Right hindlimb (tissue), 1 donor: ENCODE measurements at places on chromosomes 12 and 14.

- DNase-seq, result no peak
Measured at GRCh38 chr14:103966631-103967030, 24.3 kb upstream of the RD3L start.

- DNase-seq, result no peak
Measured at GRCh38 chr12:107287436-107288413, 194.4 kb upstream of the CRY1 start.

- no peak for DNase-seq
Measured at GRCh38 chr12:90679674-90680073, 275.3 kb downstream of the CCER1 start.

DNA sequence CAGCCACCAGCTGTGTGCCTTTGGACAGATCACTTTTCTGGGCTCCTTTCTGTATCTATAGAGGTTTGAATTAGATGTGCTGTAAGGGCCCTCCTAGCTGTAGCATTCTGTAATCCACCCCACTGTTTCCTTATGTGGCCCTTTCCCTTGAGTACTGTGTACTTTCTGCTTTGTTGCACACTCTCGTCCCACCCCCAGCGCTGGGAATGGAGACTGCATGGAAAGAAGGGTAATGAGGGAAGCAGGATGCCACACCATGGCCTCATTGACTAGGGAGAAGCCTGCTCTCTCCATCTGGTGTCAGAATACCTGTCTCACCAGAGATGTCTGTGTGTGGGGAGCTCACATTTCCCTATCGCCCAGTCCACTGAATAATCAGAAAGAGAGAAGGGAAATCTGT lies 13.6 kb upstream of the GALNT16 start:
- DNase-seq, result no peak

GRCh38 chr12:110262442-110263388 lies 18.3 kb upstream of the ATP2A2 start:
- no peak for DNase-seq

DNA sequence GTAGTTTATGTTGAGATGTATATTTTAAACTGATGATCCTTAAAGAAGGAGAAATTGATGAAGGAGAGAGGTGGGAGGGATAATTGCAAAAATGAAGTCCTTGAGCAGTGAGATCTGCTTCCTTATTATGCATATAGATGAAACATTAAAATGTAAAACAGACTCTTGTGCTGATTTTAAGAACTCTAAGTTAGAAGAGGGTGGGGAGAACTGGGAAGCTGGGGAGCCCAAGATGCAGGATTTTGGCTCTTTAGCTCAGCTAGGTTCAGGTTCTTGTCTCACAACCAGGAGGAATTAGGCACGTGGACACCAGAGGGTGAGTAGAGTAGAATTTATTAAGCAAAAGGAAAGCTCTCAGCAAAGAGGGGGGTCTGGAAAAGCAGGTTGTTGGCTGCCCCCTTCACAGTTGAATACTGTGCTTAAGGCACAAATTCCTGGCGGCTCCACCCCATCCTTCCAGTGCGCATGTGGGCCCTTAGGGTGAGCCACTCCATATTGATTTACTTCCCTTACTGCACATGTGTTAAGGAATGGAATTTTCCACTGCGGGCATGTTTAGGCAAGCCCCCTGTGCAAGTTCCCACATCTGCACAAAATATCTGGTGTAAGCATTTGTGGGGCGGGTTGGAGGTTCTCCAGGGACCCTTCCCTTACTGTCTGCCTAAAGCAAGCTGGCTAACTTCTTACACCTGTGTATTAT lies 141.9 kb downstream of the BICD1 start:
- no peak for DNase-seq

- DNase-seq, result no peak
Measured at GRCh38 chr12:26441434-26441833, 246.1 kb downstream of the SSPN start.

DNA sequence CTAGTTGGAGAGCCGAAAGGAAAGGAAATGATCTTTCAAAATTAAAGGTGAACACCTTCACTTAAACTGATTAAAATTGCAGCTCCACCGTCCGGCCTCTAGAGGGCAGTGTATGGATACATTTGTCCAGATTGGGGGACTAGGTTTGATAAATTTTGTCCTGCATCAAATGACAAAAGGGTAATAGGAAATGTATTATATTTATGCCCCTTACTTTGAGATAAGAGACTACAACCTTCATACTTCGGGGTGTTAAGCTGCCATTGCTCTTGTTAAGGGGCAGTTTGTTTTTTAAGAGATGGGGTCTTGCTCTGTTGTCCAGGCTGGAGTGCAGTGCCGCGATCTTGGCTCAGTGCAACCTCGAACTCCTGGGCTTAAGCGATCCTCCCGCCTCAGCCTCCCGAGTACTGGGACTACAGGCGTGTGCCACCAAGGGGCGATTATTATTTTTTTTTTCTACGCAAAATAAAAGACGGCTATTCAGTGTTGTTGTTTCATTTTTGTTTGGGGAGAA lies 818 bp upstream of the SUOX start:
- peak; percentile 62 for DNase-seq

DNA sequence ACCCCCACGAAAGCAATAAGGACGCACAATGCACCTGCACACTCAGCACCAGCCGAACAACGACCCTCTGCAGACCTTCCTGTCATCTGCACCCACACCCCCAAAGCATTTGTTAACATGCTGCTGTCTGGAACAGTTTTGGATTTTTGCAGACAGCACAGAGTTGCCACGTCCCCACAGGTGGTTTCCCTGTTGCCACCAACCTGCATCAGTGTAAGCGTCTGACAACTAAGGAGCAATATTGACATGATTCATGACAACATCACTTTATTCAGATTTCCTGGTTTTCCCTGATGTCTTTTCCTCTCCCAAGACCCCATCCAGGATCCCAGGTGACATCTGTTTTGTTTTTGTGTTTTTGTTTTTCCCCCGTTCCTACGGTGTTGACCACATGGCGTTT lies 150.7 kb upstream of the C14orf180 start:
- DNase-seq, result no peak
